ENCODE measurements at places on chromosomes 4 and X. TPM values are rescaled to one million over a fixed set of nuclear protein-coding genes. Genes with fewer than 3 reads are reported as not detected.

- no peak for DNase-seq
Observed at GRCh38 chrX:71091263-71091662, 4.4 kb upstream of the FOXO4 start.

GRCh38 chrX:72019487-72019886, 108.8 kb downstream of the NHSL2 start:
- DNase-seq = no peak

GRCh38 chrX:7233580-7234406, 85.8 kb upstream of the PUDP start:
- no peak for DNase-seq

Gene ADH7
- total RNA-seq = not detected

Gene MAGEA2B
- total RNA-seq = not detected

Data from kidney epithelial cell (primary cell).